ENCODE measurements at places on chromosomes 13 and 19.

- no peak for DNase-seq
Measured at GRCh38 chr13:65679240-65679639, 1550.9 kb downstream of the PCDH9 start.

GRCh38 chr13:29498426-29499040 lies 97.0 kb downstream of the SLC7A1 start:
- DNase-seq = no peak

DNA sequence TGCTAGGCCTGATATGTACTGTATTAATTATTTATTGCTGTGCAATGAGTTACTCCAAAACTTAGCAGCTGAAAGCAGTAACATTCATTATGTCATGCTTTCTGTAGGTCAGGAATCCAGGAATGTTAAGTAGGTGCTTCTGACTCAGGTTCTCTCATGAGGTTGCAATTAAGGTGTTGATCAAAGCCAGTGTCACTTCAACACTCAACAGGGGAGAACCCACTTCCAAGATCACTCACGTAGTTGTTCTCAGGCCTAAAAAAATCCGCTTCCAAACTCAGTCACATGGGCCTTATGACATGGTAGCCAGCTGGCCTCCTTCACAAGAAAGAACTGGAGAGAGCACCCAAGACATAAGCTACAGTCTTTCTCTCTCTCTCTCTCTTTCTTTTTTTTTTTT lies 211.1 kb upstream of the NBEA start:
- DNase-seq = no peak

- DNase-seq = no peak
Measured at GRCh38 chr19:2344381-2344870, 15.6 kb upstream of the TMPRSS9 start.

- no peak for DNase-seq
Measured at GRCh38 chr13:59715611-59716010, 448.1 kb downstream of the DIAPH3 start.

GRCh38 chr13:25738342-25739196 lies 313.2 kb downstream of the SHISA2 start:
- no peak for DNase-seq

GRCh38 chr13:51912091-51912490 lies 50.3 kb downstream of the CCDC70 start:
- DNase-seq = no peak

GRCh38 chr19:931860-932647 lies 6.2 kb downstream of the ARID3A start:
- no peak for DNase-seq

DNA sequence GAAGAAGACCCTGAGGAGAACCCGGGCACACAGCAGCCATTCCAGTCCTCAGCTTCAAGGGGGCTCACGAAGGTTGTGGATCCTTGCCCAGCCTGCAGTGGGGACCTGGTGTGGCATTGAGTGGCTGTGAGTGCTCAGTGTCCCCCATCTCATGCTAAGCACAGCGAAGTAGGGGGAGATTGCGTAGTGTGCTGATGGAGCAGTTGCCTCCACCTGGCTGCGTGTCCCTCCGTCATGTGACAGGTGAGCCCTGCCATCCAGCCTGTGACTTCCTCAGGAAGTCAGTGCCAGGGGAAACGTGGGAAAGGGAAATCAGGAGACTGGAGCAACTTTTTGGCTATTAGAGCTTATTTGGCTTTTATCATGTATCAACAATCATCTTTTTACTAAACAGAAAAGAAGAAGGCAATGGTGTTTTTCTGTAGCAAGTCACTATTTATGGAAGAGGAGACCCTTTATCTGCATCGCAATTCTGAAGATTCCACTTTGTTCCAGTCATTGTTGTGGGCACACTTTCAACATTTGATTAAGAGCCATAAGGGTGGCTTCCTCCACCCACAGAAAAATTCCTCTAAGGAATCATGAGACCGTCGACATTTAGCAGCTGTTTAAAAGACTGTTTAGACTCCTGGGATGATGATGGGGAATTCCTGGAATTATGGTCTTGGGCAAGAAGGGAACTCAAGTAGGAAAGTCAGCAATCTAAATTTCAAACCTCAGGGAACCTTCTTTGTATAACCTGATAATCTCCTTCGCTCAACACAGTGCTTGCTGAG lies 126.8 kb upstream of the SPATA13 start:
- DNase-seq = no peak

- DNase-seq = no peak
Measured at GRCh38 chr19:38063928-38064327, 156.9 kb downstream of the SIPA1L3 start.

GRCh38 chr19:45003485-45003884 lies 2.2 kb downstream of the RELB start:
- DNase-seq = no peak

GRCh38 chr19:49676136-49676783 lies 811 bp upstream of the PRMT1 start:
- DNase-seq = no peak

DNA sequence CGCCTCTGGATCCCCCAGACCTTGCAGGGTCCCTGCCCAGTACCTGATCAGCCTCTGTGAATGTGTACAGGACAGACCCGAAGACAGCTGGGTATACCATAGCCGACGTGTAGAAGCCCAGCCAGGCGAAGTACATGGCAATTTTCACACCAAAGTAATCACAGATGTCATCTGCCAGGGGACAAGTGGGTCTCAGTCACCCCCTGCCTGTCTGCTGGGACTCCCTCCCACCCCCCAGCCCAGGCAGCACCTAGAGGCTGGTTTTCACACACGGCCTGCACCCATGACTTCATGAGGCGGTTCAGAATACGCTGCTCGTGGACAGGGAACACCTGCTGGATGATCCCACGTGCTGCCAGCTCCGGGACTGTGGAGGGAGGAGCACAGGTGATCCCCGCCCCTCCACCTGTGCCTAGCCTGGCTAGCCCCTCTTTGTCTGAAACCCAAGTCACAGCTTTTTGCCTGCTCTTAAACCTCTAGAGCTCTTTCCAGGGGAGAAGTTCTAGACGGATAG lies 3.6 kb downstream of the ANO8 start:
- DNase-seq = no peak

DNA sequence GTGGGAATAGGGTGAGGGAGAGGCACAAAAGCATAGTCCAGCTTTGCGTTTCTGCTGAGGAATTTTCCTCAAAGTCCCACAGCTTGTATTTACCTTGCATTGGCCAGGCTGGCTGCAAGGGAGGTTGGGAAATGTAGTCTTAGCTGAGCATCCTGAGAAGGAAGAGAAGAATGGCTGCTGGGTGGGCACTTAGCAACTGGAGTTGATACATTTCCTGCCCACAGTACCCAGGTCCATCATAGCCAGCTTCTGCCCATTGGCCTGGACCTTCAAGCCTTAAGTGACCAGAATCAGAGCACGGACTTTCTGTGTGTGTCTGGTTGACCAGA lies 112.4 kb downstream of the SIPA1L3 start:
- DNase-seq = no peak

GRCh38 chr19:38658462-38659306 lies 11.2 kb downstream of the ACTN4 start:
- DNase-seq = no peak

GRCh38 chr19:49340069-49340864 lies 5.1 kb downstream of the CD37 start:
- DNase-seq = peak; percentile 18

DNA sequence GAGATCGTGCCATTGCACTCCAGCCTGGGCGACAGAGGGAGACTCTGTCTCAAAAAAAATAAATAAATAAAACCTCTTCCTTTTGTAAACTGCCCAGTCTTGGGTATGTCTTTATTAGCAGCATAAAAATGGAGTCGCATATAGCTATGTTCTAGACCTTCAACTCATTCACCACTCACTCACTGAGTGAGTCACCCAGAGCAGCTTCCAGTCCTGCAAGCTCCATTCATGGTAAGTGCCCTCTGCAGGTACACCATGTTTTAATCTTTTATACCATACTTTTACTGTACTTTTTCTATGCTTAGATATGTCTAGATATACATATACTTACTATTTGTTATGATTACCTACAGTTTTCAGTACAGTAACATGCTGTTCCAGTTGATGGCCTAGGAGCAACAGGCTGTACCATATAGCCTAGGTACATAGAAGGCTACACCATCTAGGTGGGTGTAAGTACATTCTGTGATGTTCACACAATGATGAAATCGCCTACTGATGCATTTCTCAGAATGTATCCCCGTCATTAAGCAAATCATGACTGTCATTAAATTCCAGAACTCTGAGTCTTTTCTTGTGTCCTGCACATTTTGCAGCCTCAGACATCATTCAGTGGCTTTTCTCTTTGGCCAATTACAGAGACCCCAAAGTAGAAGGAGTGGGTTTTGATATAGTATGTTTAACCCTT lies 13.7 kb upstream of the FARP1 start:
- no peak for DNase-seq

DNA sequence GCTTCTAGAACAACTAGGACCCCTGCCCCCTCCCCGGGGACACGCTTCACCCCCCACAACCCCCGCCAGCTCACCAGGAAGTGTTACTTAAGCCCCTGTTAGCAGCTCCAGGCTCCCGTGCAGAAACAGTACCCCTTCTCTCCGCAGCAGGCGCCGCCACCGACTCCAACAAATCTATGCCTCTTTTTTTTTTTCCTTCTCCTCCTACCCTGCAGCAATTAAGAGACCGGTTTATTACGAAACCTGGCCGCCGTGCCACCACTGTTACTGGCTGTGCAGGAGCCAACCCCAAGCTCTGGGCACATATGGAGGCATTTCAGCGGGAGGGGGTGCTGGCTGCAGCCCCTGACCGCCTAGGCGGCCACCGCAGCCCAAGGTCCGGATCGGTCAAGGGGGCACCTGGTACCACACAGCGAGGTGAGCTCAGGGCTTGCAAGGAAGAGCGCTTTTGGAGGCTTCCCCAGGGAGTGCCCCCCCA lies 2.4 kb downstream of the GADD45B start:
- peak; percentile 74 for DNase-seq
